ENCODE measurements at places on chromosomes 3 and 15.

DNA sequence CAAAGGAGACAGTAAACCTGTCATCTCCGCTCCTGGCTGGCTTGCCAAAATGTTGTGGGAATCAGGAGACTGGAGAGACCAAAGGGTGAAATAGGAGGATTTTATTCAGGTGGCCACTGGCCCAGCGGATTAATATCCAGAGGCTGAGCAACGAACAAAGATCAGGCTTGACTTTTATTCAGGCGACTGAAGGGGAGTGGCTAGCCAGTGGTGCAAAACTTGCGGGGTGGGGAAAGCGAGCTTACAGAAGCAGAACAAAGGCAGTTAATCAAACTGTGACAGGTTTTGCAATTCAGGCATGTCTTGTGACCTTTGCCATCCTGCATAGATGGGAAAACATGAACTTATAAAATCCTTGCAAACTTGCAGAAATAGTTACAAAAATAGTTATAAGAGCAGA lies 19.8 kb upstream of the ACAD9 start:
- DNase-seq: no peak

- no peak for DNase-seq
Measured at GRCh38 chr15:99344639-99345038, 93.4 kb downstream of the LRRC28 start.

DNA sequence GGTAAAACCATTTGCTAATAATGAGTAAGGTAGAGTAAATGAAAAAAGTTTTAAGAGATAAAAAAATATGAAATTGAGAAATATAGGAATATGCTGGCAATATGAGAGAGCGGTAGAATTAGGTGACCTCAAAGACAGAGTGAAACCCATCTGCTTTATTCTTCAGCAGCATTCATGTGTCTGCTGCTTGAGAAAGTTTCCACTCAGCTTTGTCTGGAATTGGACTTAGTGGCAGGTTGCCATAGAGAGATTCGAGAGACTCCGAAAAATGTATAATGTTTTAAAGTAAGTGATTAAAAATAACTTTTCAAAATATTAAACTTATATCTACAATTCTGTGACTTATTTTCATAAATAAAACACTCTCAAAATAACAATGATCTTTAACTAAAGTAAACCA lies 5.0 kb downstream of the SUCNR1 start:
- no peak for DNase-seq

- peak; percentile 21 for DNase-seq
Measured at GRCh38 chr3:120348065-120348990, 826 bp downstream of the LRRC58 start.

GRCh38 chr3:86230762-86231161 lies 760.2 kb downstream of the VGLL3 start:
- no peak for DNase-seq

GRCh38 chr3:8843347-8843746 lies 73.9 kb upstream of the OXTR start:
- no peak for DNase-seq

DNA sequence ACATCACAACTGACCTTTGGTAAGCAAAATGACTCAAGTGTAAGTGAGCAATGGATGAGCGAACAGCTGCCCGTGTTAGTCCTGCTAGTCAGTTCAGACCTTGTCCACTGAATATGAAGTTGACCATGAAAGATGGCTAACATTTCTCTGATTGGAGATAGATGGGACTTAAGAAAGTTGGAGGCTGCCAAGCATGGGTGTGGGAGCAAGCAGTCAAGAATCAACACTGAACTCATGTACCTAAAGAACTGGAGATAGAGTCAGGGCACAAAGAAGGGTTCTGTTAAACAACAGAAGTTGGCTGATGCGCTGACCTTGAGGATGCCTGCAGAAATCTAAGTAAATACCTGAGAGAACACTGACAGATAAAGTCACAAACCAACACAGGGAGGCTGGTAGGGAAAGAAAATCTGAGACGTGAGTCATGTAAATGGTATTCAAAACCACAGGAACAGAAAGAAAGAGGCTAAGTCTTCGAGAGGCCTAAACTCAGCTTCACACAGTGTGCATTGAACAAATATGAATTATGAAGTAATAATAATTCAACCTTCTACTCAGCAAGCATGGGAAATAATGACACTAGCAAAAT lies 30.7 kb upstream of the ANPEP start:
- DNase-seq: peak; percentile 91

- peak; percentile 30 for DNase-seq
Measured at GRCh38 chr3:94225148-94225865, 162.4 kb downstream of the NSUN3 start.

- no peak for DNase-seq
Measured at GRCh38 chr3:50112462-50112861, 23.7 kb downstream of the RBM5 start.

DNA sequence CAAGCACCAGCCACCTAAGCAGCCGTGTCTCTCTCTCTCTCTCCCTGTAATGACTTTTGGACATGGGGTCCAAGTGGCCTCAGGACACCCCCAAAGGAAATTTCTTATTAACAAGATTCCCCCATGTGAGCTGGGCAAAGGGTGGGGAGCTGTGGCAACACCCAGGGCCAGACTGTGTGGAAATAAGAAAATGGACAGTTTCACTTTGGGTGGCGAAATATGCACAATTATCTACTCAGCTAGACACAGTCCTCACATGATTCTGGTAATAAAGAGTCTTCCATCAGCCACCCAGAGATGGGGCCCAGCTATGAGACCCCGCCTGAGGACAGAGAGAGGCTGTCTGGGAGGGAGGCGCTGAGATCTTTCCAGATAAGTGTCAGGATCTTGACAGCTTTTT lies 96.8 kb upstream of the TPM1 start:
- no peak for DNase-seq

DNA sequence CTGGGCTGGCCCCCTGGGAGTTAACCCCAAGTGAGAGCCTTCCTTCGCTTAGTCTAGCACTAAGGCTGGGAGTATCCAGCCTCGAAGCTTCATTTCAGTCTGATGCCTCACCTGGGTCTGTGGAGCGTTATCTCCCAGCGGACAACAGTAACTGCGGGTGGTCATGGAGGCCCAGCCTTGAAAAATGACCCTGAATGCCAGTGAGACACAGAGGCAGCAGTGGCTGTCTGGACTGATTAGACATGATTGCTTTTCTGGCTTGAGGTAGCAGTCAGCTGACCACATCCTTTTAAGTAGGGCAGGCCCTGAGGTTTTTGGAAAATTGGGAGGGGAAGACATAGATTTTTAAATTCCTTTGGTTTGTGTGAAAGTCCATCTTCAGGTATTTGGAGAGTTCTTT lies 28.2 kb upstream of the TRIM59 start:
- DNase-seq: no peak

GRCh38 chr15:63712828-63713520 lies 115.8 kb downstream of the FBXL22 start:
- no peak for DNase-seq

DNA sequence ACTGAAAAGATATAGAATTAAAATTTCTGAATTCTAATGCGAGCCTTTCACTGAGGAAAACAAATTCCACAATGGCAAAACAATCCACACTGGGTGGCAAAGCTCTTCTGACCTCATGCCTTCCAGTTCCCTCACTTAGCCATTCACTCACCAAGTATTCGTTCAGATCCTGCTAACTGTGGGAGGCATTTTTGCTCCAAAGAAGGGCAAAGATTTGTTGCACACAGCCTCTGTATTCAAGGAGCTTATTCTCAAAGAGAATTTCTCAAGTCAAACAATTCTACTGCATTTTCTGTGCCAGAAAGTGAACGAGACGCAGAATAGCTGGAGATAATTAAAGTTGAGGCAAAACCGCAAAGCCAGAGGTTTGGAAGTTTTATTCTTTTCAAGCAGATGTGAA lies 77.3 kb downstream of the CPNE4 start:
- DNase-seq: no peak

- no peak for DNase-seq
Measured at GRCh38 chr3:25463836-25464418, 35.9 kb downstream of the RARB start.
